ENCODE measurements at places on chromosomes 5 and 9. TPM values are rescaled to one million over a fixed set of nuclear protein-coding genes. Genes with fewer than 3 reads are reported as not detected.

GRCh38 chr9:88173378-88173999 is 35.2 kb upstream of the SPATA31C2 start:
- peak; percentile 48 for DNase-seq

DNA sequence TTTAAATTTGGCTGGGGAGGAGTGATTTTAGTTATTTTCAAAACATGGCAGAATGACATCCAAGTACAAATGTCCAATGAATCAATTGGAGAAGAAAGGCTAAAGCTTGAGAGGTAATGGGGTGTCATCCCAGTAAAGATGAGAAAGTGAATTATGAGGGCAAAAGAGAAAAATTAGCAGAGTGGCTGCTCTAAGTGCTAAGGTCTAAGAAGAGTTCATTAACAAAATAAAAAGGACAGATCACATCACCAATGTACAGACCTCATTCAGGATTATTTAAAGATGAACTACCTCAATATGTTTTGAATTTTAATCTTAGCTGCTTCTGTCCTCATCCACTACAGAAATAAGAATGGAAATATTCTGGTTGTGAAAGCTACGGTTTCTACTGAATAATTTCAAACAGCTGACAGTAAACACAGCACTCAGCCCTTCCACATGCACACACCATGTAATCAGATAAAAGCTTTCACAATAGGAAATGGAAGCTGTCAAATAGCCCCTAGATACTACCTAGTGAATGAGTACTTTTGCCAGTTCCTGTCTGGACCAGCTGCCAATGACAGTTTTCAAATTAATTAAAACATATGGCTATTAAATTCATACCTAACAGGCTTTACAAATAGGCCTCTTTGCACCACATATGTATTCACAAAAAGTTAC is 171.5 kb downstream of the SSBP2 start:
- DNase-seq, result no peak

DNA sequence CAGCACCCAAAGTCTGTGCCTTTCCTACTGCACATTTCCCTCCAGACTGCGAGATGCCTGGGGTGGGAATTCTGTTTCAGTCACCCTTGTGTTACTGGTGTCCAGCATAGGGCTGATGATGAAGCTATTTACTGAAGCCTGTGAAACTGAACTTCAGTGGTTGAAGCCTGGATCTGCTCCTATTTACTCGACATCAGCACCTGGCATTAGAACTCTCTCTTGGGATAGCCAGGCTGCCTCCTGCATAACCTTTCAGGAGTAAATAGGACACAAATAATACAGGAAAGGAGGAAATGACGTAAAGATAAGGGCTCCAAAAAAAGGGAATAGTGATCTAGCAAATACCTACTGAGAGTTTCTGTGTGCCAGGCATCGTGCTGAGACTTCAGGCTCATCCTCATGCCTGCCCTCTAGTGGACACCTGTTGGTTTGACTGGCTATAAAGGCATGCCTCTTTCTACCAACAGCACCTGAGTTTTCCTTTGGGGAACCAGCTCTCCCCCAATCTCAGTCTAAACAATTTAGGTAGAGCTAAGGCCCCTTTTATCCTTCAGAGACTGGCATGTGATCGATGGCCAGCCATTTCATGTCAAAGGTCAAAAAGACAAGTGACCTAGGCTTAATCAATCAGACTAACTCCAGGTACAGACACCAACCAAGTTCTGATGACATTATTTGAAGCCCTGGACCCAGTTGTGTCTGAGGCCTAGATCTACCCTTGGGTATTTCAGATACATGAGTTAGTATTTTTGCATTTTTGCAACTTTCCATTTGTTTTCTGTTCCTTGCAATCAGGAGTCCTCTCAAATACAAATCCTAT is 192.1 kb upstream of the TRIM32 start:
- no peak for DNase-seq

GRCh38 chr9:130462685-130463540 is 18.2 kb downstream of the ASS1 start:
- DNase-seq, result no peak

RNF183 gene
- total RNA-seq, result not detected

GFI1B gene
- not detected for total RNA-seq

CATSPER3 gene
- 0.29 TPM for total RNA-seq

PTTG1 gene
- 963 TPM for total RNA-seq

ARHGEF39 gene
- total RNA-seq, result 11.9 TPM

OR1N1 gene
- total RNA-seq, result not detected

FBP2 gene
- not detected for total RNA-seq
